ENCODE measurements at places on chromosomes 5 and 9.

GRCh38 chr5:32471784-32472183 is 27.2 kb upstream of the ZFR start:
- no peak for DNase-seq

- no peak for DNase-seq
These were observed 16.3 kb downstream of the IL5 start for GRCh38 chr5:132526974-132527564.

GRCh38 chr5:100706776-100707175 is 171.6 kb downstream of the FAM174A start:
- DNase-seq: no peak

DNA sequence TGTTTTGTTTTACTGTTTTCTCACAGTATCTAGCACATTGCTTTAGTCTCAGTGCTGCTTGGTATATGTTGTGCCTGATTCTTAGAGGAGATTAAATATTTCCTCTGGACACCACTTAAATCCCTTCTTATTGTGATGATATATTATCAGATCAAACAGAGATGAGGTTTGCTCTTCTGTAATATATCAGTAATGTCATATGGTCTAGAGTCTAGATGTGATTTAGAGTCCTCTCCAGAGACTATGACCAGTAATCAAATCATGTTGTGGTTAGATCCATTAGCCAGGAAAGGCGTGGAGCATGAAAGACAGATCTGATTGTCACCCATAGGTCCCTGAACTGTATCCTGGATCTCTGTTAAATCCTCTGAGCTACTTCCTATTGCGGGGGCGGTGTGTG is 24.4 kb downstream of the CAMK4 start:
- no peak for DNase-seq

GRCh38 chr9:84587153-84587552 is 82.4 kb upstream of the NTRK2 start:
- DNase-seq: no peak

DNA sequence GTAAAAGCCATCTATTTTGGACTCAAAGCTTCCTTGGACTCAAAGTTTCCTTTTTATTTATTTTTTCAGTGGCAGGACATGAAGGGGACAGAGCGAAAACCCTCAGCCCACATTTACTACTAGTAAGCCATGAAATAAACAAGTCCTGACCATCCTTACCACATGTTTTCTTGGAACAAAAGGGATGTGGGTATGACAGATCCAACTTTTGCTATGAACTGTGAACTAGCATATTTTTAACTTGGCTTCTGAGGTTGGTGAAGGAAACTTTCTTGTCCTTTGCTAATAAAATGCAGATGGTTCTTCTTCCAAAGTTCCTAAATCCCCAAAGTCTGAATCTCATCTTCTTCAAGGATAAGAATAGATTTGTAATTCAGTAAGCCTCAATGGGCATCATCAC is 122.7 kb upstream of the TNC start:
- no peak for DNase-seq

- DNase-seq: no peak
These were observed 5.0 kb downstream of the DIRAS2 start for GRCh38 chr9:90637626-90638025.

- no peak for DNase-seq
These were observed 586.6 kb upstream of the TLE4 start for GRCh38 chr9:78985084-78985738.

DNA sequence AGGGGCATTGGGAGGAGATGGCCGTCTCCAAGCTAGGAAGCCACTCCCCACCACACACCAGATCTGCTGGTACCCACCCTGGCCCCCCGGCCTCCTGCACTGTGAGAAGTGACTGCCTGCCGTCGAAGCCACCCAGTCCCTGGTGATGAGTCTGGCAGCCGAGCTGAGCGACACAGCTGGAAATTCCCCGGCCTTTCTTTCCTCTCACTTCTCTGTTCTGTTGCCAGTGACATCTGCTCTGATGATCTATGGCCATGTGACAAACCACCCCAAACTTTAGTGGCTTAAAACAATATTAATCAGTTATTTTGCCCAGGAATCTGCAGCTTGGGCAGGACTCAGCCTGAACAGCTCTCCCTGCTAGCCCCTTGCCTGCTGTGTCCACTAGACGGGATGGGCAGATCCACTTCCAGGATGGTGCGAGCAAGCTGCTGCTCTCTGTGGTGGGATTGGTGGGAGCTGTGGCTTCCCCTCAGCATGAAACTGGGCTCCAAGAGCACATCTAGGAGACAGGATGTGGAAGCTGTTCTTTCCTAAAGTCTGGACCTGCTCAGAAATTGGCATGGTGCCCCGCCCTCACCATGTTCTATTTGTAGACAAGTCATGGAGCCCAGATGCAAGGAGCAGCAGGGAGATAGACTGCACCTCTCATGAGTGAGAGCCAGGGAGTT is 211.2 kb downstream of the GADD45G start:
- DNase-seq: no peak

GRCh38 chr5:134547066-134547465 is 21.6 kb downstream of the JADE2 start:
- DNase-seq: no peak

GRCh38 chr5:127386557-127386956 is 96.0 kb downstream of the MEGF10 start:
- DNase-seq: no peak

- no peak for DNase-seq
These were observed 75.9 kb downstream of the AUH start for GRCh38 chr9:91285729-91286353.

GRCh38 chr9:92151691-92152393 is 36.6 kb upstream of the SPTLC1 start:
- no peak for DNase-seq

DNA sequence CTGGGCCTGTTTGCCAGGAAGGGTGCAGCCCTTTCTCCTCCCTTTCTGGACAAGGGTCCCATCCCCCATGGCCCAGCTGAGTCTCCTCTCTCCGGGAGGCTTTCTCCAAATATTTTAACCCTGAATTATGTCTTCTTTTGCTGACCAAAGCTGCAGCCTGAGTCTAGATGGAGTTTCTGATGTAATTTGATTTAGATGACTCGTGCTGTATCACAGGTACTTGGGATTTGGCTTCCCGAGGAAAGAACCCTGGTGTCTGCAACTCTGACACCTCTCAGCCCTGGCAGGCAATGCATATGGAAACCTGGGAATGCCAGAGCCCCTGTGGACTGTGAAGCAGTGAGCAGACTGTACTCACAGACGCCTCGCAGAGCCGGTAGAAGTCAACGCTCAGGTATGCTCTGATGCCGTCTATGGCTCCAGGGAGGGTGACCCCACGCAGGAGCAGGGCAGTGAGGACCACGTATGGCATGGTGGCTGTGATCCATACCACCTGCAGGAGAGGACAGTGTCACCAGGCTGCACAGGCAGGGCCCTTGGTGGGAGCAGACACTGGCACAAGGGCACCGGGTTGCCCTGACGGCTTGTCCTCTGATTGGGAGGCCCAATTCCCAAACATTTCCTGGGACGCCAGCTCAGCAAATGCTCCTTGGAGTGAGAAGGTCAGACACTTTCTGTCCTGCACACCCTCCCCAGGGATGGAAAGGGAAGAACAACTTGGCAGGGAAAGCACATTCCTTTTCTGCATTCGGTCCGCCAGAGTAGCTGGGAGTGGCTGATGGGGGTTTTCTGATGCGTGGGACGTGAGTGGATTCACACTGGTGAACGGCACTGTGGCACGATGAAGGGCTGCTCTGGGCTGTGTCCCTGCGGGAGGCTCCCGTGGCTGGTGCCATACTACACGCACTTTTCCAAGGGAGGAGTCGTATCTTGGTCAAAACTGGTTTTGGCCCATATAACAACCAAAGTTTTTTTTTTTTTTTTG is 24.7 kb downstream of the SLC6A3 start:
- no peak for DNase-seq

DNA sequence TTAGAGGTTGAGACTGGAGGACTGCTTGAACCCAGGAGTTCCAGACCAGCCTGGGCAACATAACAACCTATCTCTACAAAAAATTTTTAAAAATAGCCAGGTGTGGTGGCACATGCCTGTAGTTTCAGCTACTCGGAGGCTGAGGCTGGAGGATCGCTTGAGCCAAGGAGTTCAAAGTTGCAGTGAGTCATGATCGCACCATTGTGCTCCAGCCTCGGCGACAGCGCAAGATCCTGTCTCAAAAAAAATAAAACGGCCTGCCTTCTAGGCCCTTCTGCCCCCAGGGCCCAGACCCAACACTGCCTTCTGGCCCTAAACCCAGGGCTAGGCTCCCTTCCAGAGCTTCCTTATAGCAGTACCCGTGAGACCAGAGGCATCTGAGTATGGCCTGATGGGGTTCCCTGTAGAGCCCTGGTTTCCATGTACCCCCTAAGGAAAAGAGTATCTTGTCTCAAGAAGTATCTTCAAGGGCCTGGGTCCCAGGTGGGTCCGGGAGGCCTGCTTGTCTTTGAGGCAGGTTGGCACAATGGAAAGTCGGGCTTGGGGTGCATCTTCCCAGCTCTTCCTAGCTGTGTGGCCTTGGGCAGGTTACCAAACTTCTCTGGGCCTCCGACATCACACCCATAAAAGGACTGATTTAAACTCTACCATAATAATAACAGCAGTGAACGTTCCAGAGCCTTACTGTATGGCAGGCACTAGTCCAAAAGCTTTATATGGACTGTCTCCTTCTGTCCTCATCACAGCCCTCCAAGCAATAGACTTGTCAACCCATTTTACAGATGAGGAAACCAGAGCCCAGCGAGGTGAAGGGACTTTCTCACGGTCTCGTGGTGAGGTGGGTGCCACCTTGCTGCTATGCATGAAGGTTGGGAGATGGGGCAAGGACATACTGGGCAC is 9.6 kb downstream of the LRRC8A start:
- DNase-seq: no peak

DNA sequence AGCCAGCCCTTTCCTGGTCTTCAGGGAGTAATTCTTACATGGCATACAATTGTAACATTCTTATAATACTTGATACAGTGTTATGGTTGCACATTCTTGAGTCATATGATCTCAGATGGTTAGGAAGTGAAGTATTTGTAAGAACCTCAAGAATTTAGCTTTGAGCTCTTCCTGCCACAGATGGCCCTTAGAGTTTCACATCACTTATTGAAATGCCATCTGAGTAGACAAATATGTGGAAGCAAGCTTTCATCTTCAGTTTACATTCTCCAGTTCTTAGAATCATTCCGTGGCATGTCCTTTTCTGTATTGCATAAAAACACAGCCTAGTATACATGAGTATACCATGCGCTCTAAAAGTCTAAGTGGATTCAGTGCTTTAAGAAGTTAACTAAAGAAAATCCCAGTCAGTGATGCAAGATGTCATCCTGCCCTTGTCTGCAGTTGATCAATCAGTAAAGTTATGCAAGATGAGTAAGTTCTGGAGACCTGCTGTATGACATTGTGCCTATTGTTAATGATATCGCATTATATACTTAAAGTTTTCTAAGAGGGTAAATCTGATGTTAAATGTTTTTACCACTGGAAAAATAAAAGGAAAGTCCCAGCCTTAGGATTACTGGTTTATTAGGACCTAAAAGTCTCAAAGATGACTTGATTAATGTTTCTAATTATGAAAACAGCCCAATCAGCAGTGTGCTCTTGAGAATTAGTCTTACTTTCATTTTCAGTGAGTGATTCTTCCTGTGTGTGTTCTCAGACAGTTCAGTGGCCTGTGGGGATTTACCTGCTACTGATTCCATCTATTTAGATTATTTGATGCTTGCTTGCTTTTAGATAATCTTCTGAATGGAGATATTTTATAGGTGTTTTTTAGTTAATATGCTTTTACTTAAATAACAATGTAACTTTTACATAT is 29.4 kb downstream of the RHOBTB3 start:
- no peak for DNase-seq

DNA sequence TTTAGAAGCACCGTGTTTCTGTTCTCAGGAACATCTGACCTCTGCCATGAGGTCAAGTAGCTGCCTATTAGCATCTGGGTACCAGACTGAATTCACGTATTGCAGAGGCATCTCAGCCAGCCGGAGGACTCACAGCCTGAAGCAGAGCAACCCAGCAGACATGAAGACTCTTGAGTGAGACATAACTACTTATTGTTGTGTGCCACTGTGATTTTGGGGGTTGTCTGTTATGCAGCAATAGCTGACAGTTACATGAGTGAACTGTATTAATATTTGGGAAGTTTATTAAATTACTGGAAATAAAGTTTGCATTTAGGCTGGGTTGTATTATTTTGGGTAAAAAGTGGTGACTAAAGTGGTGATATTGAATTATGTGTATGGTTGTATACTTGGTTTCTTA is 1.3 kb upstream of the ACOT12 start:
- no peak for DNase-seq

DNA sequence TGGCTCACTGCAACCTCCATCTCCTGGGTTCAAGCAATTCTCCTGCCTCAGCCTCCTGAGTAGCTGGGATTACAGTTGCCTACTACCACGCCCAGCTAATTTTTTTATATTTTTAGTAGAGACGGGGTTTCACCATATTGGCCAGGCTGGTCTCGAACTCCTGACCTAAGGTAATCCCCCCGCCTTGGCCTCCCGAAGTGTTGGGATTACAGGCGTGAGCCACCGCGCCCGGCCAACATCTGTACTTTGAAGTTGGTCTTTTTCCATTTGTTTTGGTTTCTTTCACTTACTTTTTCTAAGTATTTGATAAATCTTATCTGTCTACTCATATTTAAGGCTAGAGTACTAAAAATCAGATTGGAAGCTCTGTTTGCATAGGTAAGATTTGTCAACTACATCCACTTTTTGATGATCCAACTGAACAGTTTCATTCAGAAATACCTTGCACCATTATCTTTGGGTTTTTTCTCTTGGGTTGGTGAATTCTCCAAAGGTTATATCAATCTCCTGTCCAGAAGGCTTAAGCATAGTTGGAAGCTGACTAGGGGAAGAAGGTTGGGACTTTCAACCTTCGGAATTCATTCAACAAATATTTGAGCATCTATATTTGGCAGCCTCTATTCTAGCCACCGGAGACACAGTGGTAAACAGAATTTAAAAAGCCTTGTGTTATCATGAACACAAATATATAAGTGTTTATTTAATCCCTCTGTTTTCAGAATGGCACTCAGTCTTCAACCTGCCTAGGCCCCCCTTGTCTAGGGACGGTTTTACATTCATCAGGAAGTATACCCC is 489.1 kb downstream of the RAB3C start:
- DNase-seq: no peak

GRCh38 chr5:79256563-79256962 is 20.6 kb downstream of the JMY start:
- DNase-seq: no peak

DNA sequence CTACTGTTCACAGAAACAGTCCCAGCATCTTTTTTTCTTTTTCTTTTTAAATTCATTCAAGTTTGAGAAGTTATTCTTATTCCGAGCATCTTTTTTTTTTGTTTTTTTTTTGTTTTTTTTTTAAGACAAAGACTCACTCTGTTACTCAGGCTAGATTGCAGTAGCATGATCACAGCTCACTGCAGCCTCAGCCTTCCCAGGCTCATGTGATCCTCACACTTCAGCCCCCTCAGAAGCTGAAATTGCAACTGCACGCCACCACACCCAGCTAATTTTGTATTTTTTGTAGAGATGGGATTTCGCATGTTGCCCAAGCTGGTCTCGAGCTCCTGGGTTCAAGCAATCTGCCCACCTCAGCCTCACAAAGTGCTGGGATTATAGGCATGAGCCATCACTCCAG is 36.4 kb upstream of the CHD1 start:
- no peak for DNase-seq
